ENCODE measurements at places on chromosomes 6 and 20.
A peak's percentile ranks its signal among the peaks of the same experiment; 100 is the strongest.

GRCh38 chr6:24909241-24910216, 26.2 kb downstream of the RIPOR2 start:
- no peak for DNase-seq

GRCh38 chr6:154542747-154543146, 32.3 kb upstream of the CNKSR3 start:
- no peak for DNase-seq

DNA sequence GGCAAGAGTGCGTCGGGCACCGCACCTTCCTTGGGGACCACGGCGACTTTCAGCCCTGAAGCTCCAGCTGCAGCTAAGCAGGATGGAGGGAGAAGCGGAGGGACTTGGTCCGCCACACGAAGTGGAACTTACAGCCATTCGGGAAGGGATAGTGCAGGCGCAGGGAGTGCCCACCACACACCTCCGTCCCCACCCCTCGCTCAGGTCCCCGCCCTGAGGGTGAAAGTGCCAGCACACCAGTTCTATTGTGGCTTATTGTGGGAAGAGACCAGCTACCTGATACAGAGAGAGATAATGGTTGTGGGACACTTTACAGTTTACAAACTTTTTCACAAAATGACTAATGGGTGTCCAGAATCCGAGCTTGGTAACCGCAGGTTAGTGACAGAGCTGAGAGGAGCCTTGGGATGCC, 76.1 kb downstream of the IRF4 start:
- DNase-seq = no peak

- DNase-seq = no peak
Measured at GRCh38 chr6:24761193-24761835, 13.4 kb upstream of the GMNN start.

DNA sequence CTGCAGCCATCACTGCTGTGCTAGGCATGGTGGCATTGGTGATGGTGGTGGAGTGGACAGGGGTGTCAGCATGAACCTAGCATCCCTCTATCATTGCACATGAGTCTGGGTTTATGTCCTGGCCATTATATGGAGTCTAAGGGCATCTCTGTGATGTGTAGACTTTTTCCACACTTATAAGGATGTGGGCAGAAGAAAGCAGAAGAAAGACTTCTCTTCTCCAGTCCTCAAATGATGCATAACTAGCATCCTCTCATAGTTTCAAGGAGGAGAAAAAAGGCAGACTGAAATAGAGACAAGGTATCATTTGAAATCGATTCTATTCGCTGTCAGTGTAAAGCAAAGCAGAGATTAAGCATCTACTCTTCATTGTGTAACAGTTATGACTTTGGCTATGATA, 140.0 kb upstream of the ATXN1 start:
- DNase-seq = no peak

- no peak for DNase-seq
Measured at GRCh38 chr6:3693831-3694230, 57.7 kb downstream of the PXDC1 start.

GRCh38 chr6:11992086-11992485, 20.0 kb upstream of the HIVEP1 start:
- DNase-seq = no peak

DNA sequence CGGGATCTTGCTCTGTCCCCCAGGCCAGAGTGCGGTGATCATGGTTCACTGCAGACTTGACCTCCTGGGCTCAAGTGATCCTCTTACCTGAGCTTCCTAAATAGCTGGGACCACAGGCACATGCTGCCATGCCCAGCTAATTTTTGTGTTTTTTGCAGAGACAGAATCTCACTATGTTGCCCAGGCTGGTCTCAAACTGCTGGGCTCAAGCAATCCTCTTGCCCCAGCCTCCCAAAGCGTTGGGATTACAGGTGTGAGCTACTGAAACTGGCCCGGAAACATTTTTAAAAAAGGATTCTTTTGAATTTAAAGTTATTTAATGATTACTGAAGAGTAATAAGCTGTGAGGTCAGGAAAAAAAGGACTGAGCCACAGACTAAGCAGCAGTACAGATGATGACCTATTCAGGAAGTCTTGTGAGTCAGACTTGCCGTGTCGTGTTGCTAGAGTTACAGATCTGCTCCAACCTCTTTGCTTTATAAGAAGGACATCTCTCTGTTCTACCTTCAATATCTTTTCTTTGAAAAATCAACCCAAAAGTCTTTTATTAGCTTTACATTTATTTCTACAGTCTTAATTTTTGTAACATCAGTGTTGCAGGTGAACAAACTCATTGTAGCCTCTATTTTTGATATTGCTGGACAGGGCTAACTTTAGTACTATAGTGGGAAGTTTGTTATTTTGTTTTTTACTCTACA, 108.7 kb downstream of the NCOA3 start:
- peak; percentile 82 for DNase-seq

DNA sequence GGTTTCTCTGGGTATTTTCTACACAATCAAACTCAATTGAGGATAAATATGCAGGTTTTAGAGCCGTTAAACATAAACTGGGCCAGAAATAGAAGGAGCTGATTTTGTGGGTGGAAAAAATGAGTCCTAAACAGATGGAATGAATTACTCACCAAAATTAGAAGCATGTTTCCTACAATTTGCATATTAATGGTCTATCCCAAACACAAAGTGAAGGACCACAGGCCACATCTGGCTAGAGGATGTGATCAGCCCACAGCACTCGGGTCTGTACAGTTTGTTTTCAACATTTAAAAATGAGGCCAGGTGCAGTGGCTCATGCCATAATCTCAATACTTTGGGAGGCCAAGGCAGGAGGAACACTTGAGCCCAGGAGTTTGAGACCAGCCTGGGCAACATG, 296.3 kb downstream of the PREX1 start:
- no peak for DNase-seq

DNA sequence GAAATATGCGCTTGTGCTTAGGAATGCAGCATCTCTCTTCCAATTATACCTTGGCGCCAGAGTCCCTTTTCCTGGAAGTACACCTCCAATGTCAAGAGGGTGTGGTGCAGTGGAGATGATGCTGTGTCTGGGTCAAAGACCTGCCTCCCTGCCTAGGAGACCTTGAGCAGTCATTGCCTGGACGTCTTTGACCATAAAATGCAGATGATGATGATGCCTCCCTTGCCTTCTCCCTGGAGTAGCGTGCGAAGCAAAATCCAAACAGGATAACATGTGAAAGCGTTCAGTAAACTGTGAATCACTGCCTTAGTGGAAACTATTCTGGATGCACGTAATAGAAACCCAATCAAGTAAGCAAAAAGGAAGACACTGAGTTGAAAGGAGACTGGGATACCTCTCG, 97.4 kb upstream of the ARMC2 start:
- no peak for DNase-seq

GRCh38 chr6:9316831-9317230, 881.5 kb upstream of the SLC35B3 start:
- DNase-seq = no peak

- DNase-seq = no peak
Measured at GRCh38 chr6:25454136-25454535, 175.0 kb downstream of the CARMIL1 start.

DNA sequence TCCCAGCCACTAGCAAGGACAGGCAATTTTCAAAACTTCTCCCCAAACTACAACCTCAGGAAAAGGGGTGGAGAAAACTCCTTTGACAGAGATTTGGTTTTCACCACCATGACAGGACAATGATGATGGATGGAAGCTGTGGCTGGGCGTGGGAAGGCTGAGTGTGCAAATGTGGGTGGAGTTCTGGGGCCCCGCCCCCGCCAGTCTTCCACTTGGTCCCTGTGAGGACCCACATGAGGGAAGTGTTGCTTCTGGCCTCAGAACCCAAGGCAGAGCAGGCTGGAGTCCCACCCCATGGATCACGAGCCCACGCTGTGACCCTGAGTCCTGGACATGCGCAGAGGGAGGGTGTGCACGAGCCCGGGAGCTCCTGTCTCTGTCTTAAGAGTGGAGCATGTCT, 21.5 kb upstream of the MRGBP start:
- DNase-seq = no peak

DNA sequence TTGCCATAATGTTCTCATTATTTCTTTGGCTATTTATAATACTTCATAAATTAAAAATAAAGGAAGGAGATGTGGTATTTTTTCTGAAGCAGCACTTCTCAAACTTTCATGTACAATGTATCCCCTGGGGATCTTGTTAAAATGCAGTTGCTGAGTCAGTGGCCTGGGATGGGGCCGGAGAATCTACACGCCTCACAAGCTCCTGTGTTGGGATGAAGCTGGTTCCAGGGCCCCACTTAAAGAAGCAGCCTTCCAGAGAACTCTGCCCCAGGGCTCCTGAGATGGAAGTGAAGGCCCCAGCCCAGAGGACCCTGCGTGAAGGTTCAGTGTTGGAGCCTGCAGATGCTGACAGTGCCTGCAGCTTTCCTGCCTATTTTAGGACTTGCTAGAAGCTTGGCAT, 40.1 kb upstream of the SLC23A2 start:
- no peak for DNase-seq

DNA sequence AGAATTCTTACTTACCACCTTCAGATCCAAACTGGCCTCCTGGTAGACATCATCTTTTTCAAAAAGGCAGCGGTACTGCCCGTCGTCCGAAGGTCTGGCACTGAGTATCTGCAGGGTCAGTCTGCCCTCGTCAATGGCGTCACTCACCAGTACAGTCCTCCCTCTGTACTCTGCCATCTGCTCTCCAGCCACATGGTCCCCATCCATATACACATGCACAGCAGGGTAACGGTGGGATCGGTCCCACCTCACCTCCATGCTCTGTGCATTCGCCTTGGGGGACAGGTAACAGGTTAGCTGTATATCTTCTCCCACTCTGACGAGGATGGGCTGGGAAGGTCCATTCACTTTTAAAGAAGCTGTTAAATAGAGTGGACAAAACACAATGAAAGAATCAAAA, 11.0 kb downstream of the BTNL2 start:
- DNase-seq = no peak

GRCh38 chr6:112879920-112880413, 532.8 kb downstream of the RFPL4B start:
- no peak for DNase-seq

DNA sequence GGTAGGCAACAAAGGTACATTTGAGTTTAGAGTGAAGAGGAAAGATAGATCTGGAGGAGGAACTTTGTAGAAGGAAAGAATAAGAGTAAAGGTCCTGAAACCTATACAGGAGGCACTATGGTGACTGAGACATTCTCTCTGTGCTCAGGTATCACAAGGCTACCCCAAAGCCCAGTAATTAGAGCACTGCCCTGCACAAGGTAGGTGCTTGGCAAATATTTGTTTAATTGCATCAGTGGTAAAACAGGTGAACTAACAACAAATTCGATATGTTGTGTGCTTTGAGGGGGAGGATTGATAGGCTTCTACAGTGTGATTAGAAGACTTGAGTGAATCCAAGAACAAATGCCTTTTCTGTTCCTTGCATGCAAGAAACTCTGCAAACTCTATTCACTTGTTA, 6.8 kb upstream of the TSHZ2 start:
- no peak for DNase-seq

GRCh38 chr6:91088515-91088914, 501.6 kb upstream of the MAP3K7 start:
- DNase-seq = no peak

GRCh38 chr20:46990596-46991104, 96.0 kb downstream of the EYA2 start:
- no peak for DNase-seq

DNA sequence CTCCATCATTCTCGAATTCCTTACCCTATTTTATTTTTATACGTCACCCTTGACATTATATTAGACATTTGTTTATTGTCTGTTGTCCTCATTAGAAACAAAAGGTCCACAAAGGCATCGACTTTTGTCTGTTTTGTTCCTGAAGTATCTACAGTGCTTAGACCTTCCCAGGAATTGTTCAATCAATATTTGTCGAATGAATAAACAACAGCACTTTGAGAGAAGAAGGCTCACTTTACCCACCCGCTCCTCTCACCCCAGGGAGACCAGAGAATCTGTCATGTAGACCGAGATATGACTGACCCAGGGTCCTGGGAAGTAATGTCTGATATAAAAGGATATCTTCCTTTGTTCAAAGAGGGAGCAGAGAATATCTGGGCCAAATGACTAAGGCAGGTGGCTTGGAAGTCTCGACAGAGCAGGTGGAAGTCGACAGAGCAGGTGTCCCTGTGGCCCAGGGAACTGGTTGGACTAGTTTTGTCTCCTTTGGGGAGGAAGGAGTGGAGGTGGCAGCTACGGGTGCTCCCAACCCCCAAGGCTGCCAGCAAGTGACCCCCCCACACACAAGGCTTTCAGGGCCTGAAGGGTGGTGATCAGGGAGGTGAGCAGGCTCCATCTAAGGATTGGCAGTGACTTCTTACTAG, 14.8 kb upstream of the CHMP4B start:
- no peak for DNase-seq

- DNase-seq = no peak
Measured at GRCh38 chr6:138310821-138311220, 66.9 kb upstream of the SMIM28 start.

DNA sequence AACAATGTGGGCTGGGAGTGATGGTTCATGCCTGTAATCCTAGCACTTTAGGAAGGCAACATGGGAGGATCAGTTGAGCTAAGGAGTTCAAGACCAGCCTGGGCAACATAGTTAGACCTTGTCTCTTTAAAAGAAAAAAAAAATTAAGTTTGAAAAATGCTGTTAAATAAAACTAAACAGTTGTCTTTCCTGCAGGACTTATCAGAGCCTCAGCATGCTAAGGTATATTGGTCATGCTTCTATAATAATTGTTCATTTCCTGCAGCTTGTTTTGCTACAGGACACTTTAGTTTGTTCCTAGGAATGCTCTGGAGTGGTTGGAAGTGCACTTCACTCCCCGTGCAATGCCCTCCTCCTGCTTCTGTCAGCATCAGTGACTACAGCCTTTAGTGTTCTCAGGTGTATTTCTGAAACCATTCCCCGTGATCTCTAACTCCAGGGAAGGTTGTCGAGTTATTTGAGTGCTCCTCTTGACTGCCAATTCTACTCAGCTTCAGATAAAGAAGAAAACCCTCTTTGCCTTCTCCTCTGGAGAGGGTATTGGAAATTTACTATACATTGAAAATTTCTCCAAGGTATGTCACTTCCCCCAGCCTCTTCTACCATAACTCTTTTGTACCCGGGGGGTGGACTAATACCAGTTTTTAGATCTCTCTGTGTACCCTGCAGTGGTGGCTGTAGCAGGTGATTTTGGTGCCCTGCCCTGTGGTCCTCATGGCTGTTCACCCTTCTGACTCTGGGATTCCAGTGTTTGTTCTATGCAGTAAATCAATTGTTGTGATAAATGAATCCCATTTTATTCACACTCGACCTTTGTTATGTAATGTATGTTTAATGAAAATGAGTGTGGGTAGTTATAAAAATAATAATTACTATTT, 33.8 kb downstream of the NHLRC1 start:
- DNase-seq = no peak

- no peak for DNase-seq
Measured at GRCh38 chr6:45187836-45188235, 140.3 kb upstream of the RUNX2 start.

GRCh38 chr20:62860391-62860923, 1.2 kb downstream of the TCFL5 start:
- no peak for DNase-seq

- no peak for DNase-seq
Measured at GRCh38 chr6:82906951-82907350, 158.7 kb downstream of the UBE3D start.

GRCh38 chr6:128491610-128492206, 28.7 kb downstream of the PTPRK start:
- DNase-seq = no peak

GRCh38 chr6:1394514-1395463, 5.4 kb downstream of the FOXF2 start:
- DNase-seq = no peak
